Globus pallidus (tissue), 1 donor: ENCODE measurements at places on chromosomes 7 and 10.

DNA sequence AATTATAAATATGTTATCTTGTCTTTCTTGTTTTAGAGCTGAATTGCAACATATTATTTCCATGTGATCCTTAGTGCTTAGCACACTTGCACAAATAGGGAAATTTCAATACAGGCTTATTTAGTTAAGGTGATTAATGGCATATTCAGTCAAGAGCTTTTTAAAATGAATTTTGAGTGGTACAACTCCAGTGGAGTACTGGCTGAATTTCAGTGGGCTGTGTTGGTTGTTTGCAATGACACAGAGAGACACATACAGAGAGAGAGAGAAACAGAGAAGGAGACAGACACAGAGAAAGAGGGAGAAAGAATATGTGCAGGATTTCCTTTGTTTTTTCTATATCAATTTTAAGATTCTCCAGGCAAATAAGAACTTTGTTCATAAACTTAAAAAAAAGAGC, 766.9 kb downstream of the DNAJB9 start:
- DNase-seq, result no peak

DNA sequence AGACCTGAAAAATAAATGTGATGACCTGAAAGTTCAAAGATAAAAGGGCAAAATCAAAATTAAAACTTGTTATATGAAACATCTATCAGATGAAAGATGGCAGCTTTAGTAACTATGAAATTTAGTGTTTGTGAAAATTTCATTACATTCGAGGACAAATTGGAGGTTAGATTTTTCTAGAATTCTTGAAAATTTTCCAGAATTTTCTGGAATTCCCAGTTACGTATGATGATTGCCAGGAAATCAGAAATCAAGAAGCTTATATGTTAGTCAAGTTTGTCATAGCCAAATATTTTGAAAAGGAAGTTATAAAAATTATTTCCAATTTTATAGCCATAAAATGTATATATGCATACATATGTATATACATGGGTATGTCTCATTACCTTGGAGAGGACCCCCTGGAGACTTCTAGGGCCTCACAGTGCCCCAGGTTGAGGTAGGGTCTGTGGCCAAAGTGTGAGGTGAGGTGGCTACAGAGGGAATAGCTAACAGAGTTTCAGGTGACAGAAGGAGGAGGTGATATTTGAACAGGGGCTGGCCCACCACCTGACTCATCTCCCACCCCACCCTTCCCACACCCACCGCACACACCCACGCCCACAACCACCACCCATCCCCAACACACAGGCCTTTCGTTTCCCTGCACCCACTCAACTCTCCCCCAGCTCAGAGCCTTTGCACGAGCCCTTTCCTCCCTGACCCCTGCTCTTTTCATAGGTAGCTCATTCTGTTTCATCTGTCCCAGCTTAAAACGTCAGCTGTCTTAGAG, 21.5 kb downstream of the C10orf105 start:
- no peak for DNase-seq

DNA sequence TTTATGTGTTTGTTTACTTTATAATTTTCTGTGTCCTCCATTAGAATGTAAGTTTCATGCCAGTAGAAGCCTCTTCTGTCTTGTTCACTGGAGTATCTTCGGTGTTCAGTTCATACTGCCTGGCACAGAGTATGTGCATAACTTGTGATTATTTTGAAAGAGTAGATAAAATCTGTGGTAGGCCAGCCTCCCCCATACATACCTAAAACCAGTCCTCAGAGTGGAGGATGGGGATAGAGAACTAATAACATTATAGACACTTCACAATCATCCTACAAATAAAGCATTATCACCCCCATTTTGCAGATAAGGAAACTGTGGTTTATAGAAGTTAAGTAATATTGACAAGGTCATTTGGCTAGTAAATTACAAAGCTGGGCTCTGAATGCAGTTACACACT, 28.0 kb downstream of the VIM start:
- no peak for DNase-seq

GRCh38 chr7:46486256-46487206, 565.5 kb upstream of the IGFBP3 start:
- no peak for DNase-seq

- no peak for DNase-seq
Observed at GRCh38 chr10:110613996-110614495, 30.1 kb upstream of the RBM20 start.

GRCh38 chr10:76492678-76493472, 1061.5 kb downstream of the LRMDA start:
- DNase-seq, result no peak

DNA sequence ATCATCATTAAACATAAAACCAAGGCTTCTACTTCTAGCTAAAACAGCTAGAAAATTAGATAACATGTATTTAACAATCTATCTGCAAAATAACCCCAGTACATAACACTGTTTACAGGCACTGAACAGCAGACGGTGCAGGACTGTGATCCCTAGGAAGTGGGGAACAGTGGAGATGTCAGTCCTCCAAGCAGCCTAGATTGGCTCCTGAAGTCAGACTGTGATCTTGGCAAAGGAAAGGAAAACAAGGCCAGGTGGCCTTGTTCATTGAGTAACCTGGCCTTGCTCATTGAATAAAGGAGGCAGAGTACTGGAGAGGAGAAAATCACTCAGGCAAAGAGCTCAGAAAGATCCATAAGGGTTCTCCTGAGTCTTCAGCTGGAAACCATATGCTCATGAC, 77.7 kb upstream of the DIP2C start:
- DNase-seq, result no peak

GRCh38 chr7:32163141-32163806, 93.1 kb upstream of the PDE1C start:
- no peak for DNase-seq

DNA sequence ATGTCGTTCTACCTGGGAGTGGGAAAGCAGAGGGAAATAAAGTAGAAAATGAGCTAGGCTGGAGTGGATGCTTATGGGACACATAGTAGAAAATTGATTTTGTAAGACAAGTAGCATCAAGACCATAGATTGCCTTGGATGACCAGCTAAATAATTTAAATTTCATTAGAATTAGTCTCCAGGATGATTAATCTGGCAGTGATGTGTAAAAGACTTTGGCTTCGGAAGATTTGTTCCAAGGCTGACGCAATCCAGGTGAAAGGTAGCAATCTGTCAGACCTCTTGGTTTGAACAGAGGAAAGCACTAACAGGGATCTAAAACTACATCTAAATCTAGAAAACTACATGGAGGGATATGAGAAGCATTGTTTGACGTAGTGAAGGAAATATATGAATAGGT, 236.5 kb downstream of the ARL4A start:
- DNase-seq, result no peak

DNA sequence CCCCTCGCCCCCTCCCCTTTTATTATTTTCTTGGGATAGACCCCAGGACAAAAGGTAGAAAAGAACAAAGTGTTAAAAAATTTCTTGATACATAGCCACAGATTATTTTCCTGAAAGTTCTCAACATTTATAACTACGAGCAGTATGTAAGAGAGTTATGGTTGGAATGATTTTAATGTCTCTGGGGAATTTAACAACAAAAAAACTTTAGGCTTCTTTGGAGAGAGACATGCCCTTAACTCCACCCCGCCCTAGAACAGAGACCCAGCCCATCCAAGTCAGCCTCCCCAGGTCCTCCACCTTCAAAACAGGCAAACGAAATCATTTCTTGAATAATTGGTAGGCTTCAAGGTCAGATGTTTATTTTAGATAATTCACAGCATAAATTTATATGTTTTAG, 97.1 kb downstream of the TCF7L2 start:
- DNase-seq, result no peak

DNA sequence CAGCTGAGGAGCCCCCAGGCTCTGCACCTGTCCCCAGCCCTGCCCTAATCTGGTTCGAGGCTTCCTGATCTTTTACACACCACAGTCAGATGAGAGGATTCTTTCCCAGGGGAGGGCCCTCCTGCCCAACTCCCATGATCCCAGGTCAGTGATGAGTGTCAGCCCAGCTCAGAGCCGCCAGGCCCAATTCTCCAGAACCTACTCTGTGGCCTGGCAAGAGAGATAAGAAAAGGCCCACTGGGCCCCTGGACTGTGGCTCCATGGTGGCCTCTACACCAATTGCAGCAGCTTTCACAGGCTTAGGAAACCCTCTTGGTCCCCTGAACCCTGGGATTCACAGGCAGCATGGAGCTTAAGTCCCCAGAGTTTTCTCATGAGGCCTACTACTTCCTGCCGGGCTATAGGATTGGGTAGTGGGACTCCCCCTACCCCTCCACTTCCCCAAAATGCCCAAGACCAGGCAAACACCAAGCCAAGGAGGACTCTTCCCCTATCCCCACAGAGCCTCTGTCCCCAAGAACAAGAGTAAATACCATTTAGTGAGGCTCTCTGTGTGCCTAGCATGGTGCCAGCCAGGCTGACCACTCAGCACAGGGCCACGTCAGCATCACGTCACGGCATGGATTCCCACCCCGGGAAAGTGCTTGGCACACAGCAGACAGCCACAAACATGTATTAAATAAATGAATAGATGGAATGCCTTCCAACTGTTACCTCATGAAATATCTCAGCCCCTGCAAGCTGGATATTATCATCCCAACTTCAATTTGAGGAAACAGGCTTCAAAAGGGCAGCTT, 100.0 kb downstream of the GRID1 start:
- DNase-seq, result no peak

GRCh38 chr10:47311193-47311931, 10.9 kb upstream of the GDF2 start:
- DNase-seq, result no peak

DNA sequence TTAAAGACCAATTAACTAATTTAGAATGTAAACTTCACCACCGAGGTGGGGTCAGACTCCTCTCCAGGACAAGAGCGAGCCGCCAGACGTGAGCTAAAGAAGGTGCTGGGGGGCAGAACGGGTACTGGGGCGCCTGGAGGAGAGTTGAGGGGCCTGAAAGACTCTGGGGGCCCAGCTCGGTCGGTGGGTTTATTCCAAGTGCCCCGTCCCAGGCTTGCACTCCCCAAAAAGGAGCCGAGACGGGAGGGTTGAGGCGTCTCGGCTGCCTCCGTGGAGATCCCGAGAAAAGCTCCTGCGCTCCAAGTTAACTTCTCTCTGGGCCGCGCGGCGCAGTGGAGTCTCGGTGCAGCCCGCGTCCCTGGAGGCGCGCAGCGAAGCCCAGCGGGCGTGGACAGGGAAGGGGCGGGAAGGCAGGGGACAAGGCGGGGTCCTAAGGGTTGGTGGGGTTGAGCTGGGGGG, 553.3 kb downstream of the TFEC start:
- no peak for DNase-seq

DNA sequence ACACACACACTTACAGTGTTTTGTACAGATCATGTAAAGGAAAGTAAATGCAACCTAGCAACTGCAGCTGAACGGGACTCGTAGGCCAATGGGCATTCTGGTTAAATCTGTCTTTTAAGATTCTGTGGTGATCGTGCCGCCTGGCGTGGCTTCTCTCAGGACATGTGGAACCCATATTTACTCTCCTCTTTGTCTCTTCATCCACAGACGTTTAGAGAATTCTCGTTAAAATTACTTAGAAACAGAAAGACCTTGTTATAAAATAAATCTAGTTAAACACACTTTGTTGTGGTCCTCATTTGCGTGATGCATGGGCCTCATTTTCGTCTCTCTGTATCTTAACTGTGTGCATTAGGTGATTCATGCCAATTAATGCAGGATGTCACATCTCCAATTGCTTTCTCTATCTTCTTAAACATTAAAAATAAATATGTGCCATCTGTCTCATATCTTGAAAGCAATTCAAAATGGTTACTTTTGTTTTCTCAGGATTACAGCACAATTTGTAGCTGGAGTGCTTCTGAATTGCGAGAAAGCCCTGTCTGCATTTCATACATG, 11.5 kb downstream of the KLF6 start:
- DNase-seq, result no peak

DNA sequence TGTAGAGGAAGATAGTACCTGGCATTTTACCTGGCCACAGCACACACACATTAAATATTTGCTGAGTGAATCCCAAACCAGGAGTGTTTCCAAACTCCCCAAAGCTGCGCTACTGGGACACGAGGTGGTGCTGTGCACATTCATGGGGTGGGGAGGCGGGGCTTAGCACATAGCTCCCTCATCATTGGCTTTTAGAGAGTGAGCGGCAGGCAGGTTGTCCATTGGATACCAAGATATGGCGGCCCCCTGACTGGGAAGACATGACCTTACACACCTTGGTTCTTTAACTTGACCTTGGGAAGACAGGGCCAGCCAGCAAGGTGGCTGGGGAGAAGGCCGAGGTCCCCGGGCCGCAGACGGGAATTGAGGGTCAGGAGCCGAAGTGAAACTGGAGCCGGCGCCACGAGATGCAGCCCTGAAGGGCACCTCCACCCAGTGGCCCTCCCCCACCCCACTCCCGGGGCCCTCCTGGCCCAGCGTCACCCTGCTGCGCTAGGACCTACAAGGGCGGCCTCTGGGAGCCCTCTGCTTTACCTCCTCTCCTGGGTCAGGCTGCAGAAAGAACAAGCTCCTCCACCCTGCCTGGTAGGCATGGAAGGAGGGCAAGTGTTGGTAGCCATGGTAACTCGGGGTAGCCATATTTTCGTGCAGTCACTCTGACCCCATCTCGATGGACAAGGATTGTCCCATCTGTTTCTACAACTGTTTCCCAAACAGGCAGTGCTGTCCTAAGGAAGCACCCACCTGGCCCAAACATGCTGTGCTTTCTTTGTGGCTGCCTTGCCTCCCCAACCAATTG, 24.0 kb downstream of the TMEM176A start:
- DNase-seq, result no peak

DNA sequence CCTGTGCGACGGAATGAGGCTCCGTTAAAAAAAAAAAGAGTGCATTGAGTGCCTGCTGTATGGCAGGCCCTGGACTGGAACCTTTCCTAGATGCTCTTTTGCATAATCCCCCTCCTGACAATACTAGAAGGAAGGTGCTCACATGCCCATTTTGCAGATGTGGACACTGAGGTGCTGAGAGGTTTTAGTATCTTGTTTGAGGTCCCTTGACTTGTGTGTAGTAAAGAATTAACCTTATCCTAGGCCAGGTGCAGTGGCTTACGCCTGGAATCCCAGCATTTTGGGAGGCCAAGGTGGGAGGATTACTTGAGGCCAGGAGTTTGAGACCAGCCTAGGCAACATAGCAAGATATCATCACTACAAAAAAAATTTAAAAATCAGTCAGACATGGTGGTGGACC, 46.6 kb downstream of the TMEM130 start:
- DNase-seq, result no peak

- peak; percentile 51 for DNase-seq
Observed at GRCh38 chr7:5284304-5285281, 1.9 kb downstream of the SLC29A4 start.

DNA sequence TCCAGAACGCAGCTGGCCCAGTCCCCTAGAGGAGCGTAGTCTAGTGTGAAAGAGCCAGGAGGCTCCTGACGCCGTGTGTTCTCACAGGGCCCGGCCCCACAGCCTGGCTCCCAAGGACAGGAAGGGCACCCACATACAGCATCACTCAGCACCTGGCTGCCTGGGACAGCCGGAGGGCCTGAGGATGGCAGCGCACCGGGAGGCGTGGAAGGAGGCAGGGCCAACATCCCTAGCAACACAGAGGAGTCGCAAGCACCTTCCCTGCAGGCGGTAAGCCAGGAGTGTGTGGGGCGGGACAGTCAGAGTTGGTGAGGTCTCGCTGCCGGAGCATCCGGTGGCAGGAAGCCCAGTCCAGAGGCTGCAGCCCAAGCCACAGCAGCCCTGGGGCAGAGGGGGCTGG, 125.8 kb downstream of the MAD1L1 start:
- peak; percentile 65 for DNase-seq

GRCh38 chr7:142024547-142024946, 28.9 kb downstream of the MGAM start:
- no peak for DNase-seq
